Testis (tissue), 5 donors: ENCODE measurements at places on chromosomes 3 and 15. TPM values are rescaled to one million over a fixed set of nuclear protein-coding genes. Genes with fewer than 3 reads are reported as not detected.

- no peak overlapping the region for H3K4me3 ChIP-seq
- H3K27me3 ChIP-seq: no peaks in the 10 kb centered on the region
- no peak overlapping the region for H3K27ac ChIP-seq
- no peaks in the 10 kb centered on the region for H3K4me1 ChIP-seq
- H3K36me3 ChIP-seq: no peaks in the 10 kb centered on the region
Measured at GRCh38 chr3:117893638-117894037, 1141.0 kb downstream of the IGSF11 start.

GRCh38 chr3:44105571-44105970 lies 136.1 kb upstream of the TOPAZ1 start:
- no peaks in the 10 kb centered on the region for H3K36me3 ChIP-seq
- H3K4me1 ChIP-seq: no peaks in the 10 kb centered on the region
- DNase-seq: no peak
- H3K4me3 ChIP-seq: no peak overlapping the region
- no peaks in the 10 kb centered on the region for H3K27me3 ChIP-seq

DNA sequence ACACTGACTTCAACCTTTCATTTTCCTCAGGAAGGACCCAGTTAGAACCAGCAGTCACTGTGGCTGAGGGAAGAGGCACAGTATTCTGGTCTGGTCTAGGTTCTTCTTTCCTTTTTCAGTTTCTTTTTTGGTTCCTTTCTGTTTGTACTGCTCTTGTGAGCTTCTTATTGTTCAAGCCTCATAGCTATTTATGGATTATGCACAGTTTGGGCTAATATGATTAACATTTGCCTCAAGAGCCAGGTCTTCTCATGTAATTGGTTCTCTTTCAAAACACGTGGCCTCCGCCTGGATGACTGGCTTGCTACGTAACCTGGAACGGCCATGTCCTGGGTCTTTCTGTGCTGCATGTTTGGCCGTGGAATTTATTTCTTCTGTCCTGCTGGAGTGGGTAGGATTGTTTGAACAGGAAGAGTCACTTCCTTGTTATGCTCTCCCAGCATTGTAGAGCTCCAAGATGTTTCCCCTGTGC lies 43.3 kb downstream of the RBMS3 start:
- H3K4me1 ChIP-seq: no peaks in the 10 kb centered on the region
- peak; percentile 51 for DNase-seq
- H3K27ac ChIP-seq: peak overlapping the region; percentile 76
- H3K27me3 ChIP-seq: no peaks in the 10 kb centered on the region
- H3K4me3 ChIP-seq: no peak overlapping the region

NR1I2 gene
- total RNA-seq: 0.74 TPM

CDHR4 gene
- 5.5 TPM for total RNA-seq
